ENCODE measurements at places on chromosomes 12 and 14.

DNA sequence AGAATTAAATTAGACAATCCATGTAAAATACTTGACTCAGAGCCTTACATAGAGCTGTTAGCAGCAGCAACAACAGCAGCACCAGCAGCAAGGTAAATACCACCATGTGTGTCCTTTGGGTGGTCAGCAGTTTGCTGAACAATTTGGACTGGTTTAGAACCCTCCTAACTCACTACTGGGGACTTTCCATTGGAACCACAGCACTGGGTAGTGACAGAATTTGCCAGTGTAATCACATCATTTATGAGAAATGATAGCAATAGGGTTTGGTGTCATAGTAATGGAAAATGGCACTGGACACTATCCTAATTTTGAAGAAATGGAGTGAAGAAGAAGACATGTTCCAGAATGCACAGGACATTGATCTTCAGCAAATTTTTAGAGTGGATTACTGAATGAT is 392.8 kb downstream of the RAD51B start:
- DNase-seq: no peak

DNA sequence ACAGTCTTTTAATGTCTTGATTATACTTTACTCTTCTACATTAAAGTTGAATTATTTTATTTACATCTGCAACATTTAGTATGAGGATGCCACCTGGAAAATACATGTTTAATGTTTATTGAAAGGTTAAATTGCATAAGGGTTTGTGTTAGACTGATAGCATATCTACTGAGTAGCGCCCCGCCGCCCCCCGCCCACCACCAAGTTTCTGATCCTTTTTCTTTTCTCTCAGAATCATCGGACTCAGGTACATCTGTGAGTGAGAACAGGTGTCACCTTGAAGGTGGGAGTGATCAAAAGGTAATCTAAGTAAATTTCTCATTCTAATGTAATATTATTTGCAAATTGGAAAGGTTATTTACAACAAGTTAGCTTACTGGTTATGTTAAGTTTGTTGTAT is 16.2 kb downstream of the MDM2 start:
- no peak for DNase-seq

GRCh38 chr12:86683568-86684304 is 427.5 kb upstream of the MGAT4C start:
- DNase-seq: no peak

DNA sequence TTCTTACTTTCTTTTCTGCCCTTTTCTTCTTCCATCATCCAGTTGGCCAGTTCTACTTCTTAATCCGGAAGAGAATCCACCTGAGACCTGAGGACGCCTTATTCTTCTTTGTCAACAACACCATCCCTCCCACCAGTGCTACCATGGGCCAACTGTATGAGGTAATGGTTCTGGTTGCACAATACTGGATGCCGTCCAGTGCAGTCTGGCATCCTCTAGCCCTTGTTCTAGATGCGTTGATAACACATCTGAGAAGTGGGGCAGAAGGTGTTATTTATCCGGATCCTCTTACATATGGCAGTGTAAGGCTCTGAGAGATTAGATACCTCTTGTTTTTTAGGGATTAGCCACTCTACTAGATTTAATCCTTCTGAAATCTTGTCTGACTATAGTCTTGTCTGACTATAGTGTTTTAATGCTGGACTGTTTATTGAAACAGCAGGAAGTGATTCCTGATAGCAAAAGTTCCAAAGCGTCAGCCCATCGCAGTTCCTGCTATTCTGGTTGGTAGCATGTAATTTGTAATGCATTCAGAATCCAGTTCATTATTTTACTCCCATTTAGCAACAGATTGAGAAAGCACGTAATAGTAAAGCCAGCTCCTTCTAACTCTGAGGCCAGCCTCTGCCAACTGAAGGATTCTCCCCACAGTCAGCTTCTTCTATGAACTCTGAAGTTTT is 7.9 kb downstream of the GABARAPL1 start:
- DNase-seq: no peak

All from right renal pelvis (tissue), 4 donors.